ENCODE measurements at places on chromosomes 4 and X.
A peak's percentile ranks its signal among the peaks of the same experiment; 100 is the strongest.

DNA sequence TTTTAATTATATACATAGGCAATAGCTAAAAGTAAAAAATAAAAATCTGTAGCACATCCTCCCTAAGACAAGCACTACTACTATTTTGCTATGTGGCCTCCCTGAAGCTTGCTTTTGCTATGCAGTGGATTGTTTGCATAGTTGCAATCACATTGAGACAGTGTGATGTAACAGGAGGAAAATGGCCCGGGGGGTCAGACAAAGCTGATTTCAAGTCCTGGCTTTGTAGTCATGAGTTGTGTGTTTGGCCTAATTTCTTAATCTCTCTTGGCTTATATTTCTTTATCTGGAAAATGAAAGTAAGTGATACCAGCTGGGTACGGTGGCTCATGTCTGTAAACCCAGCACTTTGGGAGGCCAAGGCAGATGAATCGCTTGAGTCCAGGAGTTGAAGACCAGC lies 166.6 kb downstream of the LHFPL1 start:
- peak; percentile 28 for DNase-seq

DNA sequence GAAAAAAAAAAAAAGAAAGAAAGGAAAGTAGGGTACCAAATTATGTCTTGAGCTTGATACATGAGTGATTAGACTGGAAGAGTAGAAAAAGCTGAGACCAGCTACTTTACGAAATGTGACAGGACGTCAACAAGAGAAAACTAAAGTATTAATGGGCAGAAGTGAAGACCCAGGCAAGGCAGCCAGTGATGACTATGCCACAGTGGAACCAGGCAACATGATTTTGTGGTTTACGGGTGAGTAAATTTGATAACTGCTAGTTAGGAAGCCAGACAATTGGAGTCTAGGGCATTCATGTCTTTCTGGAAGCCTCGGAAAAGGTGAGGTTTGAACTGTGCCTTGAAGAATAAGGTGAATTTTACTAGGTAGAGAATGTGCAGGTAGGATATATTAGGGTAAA lies 326.4 kb downstream of the TENM3 start:
- DNase-seq: no peak

- no peak for DNase-seq
Measured at GRCh38 chr4:4860600-4861389, 1.3 kb downstream of the MSX1 start.

DNA sequence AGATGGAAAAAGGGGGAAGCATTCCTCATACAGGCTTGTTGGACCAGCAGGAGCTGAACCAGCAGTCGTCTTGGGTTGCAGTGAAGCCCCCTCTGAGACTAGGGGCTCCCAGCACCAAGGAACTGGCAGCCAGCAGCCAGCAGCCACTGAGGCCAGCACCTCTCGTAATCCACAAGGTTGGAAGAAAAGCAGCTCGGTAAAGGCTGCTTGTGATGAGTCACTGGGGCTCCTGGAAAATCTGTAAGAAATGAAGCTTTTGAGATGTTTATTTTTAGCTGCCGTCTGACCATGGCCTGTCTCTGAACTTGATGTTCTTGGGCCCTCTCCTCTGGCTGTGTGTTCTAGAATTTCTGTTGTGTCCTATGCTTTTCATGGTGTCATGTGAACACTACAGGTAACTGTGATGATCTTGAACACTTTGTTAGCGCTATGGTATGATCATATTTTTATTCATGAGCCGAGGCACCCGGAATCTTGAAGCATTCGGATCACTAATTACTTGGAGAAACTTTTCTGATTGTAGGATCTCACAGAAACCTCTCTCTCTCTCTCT lies 18.6 kb downstream of the CLCN4 start:
- no peak for DNase-seq

DNA sequence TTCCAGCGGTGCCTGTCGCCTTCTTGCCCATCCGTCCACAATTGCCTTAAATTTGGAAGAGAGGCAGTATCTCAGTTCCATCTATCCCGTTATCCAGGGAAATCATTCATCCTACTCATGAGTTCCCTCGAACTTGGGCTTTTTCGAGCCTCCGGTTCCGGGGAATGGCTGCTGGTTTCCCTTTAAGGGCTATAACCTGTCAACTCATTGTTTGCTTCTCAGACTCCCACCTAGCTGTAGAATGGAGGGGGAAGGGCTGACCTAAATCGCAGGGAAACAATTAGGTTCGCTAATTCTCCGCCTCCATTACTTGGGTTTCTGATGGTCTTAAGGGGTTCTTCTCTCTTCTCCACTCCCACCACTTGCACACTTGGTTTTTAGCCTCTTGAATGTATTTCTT lies 1.2 kb downstream of the UCHL1 start:
- no peak for DNase-seq

- DNase-seq: no peak
Measured at GRCh38 chr4:119873794-119874325, 192.8 kb downstream of the MAD2L1 start.

DNA sequence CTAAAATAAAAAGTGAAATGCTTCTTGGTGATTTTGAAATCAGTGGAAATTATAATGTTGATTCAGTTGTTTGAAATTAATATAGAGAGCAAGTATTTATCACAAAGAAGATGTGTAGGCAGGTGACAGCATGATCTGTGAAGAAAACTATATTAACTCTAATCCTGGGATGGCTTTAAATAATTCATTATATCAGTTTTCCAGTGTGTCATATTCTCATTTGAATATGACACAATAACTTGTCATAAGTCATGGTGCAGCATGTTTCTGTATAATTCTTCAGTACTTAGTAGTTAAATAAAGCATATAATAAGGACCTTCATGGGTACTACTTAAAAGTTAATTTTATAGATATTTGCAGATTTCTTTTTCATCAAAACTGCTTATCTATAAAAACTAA lies 573.6 kb downstream of the INPP4B start:
- DNase-seq: peak; percentile 51

- DNase-seq: no peak
Measured at GRCh38 chr4:38365748-38366310, 298.2 kb upstream of the KLF3 start.

DNA sequence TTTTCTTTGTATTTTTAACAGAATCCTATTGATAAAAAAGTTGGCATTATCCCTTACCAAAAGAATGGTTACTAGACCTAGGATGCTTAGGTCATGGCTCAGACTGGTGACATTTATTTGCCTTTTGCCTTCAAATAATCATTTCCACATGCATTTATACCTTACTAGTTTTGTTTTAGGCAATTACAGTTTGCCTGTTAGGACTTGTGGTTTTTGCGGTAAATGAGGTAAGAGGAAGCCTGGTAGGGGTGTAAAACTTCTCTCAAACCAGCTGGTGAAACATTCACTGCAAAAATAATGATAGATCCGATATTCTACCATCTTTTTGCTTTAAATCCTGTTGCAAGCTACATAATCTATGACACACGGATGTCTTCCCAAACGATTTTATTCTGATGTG lies 12.1 kb downstream of the LAMP2 start:
- peak; percentile 69 for DNase-seq

DNA sequence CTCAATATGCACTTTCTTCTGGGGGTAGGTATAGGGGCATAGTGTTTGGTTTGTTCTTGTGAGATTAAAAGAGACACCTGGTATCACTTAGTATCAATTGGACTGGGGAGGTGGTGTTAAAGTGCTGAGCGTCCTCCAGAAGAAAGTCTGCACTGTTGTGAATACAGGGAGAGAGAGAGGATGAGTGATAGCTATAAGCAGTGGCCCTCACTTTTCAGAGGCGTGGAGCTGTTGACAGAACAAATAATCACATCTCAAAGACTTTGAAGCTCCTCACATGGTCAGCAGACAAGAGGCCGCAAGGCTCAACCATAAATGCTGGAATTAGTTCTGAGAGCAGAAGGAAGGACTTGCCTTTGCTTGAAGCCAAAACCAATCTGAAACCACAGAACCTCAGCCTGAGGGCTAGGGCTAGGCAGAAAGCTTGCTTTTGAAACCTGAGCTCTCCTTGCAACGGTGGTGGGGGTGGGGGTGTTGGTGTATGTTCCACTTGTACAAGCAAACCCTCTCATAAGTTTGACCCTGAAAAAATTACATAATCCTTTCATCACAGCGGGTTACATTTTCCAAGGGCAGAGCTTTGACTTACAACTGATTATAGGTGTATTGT lies 123.2 kb upstream of the SCML1 start:
- peak; percentile 61 for DNase-seq

GRCh38 chrX:145393702-145394235 lies 146.5 kb downstream of the SPANXN1 start:
- no peak for DNase-seq

- no peak for DNase-seq
Measured at GRCh38 chrX:338281-338835, 19.8 kb upstream of the GTPBP6 start.

DNA sequence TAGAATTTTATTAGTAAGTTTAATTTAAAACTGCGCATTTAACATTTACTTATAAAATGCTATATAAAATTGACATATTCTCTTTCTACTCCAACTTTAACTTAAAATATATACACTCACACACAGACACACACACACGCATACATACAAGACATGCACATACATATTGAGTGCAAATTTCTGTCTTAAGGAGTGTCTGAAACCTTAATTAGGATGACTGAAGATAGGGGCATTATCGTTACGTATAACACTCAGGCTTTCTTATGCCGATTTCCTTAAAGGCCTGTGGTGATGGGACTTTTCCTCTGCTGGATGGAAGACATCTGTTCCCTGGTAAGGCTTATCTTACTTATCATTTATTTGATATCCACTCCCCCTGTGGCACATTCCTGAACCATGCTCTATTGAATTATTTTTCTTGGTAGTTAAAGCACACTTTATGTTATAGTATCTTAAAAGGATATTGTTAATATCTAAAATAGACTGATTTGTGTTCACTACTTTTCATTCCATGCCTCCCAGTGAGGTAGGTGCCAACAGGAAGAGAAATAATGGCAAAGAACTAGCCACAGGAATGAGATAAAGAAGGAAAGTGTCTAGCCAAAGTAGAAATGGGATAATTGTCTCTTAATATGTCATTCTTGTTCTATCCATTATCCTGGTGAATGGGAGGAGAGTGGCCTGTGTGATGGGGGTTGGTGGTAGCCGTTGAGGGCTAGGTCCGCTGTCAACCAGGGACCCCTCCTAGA lies 92.9 kb upstream of the GPRIN3 start:
- DNase-seq: no peak

DNA sequence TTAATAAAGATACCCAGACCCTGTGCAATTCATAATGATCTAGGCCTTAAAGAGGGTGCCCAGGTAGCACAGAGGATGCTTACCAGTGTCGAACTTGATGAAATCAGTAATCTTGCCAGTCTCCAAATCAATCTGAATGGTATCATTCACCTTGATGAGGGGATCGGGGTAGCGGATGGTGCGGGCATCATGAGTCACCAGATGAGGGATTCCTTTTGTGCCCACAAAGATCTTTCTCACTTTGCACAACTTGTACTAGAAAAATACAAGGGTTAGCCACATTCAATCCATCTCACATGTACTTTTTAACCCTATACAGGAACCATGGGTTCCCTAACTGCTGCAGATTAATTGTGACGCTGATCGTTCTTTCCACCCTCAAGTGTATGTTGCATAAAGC lies 3.3 kb downstream of the RPS4X start:
- no peak for DNase-seq

GRCh38 chr4:37760840-37761239 lies 65.6 kb upstream of the PGM2 start:
- no peak for DNase-seq

DNA sequence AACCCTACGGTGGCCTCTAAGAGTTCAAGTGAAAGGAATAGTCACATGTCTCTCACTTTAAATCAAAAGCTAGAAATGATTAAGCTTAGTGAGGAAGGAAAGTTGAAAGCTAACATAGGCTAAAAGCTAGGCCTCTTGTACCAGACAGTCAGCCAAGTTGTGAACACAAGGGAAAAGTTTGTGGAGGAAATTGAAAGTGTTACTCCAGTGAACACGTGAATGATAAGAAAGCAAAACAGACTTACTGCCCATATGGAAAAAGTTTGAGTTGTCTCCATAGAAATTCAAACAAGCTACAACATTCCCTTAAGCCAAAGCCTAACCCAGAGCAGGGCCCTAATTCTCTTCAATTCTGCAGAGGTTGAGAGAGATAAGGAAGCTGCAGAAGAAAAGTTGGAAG lies 51.5 kb upstream of the RAB9B start:
- no peak for DNase-seq

DNA sequence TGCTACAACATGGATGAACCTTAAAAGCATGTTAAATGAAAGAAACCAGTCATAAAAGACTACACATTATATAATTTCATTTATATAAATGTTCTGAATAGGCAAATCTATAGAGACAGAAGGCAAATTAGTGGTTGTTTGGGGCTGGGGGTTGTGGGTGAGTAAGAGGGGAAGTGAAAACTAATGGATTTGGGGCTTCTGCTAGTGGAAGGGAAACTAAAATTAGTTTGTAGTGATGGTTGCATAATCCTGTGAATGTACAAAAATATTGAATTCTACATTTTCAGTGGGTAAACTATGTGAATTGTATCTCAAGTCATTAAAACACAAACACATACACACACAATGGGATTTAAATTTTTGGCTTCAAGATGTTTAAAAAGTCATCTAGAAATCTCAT lies 25.4 kb upstream of the LIMCH1 start:
- no peak for DNase-seq

Data from epithelial cell of esophagus (primary cell).